ENCODE measurements at places on chromosomes 2 and 18.
A peak's percentile ranks its signal among the peaks of the same experiment; 100 is the strongest.

DNA sequence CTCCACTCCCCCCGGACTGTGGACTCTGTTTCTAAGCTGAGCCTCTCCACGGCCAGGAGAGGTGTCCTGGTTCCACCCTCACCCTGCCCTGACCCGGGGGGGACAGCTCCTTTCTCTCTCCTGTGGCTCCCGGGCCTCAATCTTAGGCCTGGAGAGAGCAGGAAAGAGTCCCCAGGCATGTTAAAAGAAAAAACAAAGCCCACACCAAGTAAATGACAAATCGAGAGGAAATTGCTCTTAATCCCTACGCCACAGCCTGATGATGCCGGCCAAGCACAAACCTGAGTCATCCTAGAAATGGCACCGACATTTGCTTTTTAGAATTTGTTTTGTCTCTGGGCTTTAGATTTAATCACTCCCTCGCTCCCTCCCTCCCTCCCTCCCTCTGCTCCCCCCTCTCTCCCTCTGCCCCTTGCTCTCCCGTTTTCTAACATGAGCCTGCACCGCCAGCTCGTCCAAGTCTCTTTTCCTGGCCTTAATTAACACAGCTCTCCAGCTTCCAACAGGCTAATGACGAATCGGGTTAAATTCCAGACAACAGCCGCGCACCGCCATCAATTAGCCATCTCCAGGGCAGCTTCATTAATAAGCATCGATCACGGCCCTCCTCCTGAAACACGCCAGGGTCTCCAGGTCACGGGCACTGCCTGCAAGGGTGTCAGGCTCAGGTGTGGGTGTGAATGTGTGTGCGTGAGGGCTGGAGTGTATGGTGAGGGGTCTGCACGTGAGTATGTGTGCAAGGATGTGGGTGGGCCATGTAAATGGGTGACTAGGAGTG, 230.8 kb downstream of the CELF4 start:
- DNase-seq: peak; percentile 66

GRCh38 chr18:42038936-42039335, 83.9 kb downstream of the PIK3C3 start:
- peak; percentile 71 for DNase-seq

DNA sequence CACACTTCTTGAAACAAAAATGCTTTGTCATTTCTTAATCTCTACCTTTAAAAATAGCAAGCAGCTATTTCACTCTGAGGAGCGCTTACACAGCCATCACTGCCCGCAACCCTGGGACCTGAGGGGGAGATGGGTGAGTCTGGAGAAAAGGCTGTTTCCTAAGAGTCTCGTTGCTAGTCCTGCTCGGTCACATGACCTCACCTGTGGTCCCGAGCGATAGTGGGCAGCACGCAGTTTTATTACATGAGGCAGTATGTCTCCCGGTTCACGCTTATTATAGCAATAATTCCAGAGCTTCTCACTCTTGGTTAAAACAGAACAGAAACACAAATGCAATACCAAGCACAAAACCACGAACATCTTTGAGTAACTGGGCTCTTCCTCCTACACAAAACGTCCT, 105.3 kb downstream of the ZNF516 start:
- no peak for DNase-seq

GRCh38 chr2:235936493-235936892, 231.7 kb downstream of the GBX2 start:
- no peak for DNase-seq

- DNase-seq: no peak
These were observed 23.9 kb downstream of the PECR start for GRCh38 chr2:216057688-216058193.

GRCh38 chr2:173590276-173590861, 235.7 kb downstream of the CDCA7 start:
- DNase-seq: peak; percentile 98

GRCh38 chr2:134333646-134334189, 79.8 kb downstream of the MGAT5 start:
- DNase-seq: no peak

GRCh38 chr2:180516232-180516631, 464.2 kb upstream of the UBE2E3 start:
- DNase-seq: no peak

All from HT1080 (cell line).